Hematopoietic multipotent progenitor cell treated with erythropoietin and hydrocortisone succinate and interleukin-3 and kit ligand, for 6 days (in vitro differentiated cells): ENCODE measurements at places on chromosomes 12 and 14.
A peak's percentile ranks its signal among the peaks of the same experiment; 100 is the strongest.

- no peak for DNase-seq
These were observed 185.1 kb downstream of the ATXN7L3B start for GRCh38 chr12:74722709-74723108.

GRCh38 chr14:22781301-22781991 lies 15.0 kb downstream of the OXA1L start:
- no peak for DNase-seq

DNA sequence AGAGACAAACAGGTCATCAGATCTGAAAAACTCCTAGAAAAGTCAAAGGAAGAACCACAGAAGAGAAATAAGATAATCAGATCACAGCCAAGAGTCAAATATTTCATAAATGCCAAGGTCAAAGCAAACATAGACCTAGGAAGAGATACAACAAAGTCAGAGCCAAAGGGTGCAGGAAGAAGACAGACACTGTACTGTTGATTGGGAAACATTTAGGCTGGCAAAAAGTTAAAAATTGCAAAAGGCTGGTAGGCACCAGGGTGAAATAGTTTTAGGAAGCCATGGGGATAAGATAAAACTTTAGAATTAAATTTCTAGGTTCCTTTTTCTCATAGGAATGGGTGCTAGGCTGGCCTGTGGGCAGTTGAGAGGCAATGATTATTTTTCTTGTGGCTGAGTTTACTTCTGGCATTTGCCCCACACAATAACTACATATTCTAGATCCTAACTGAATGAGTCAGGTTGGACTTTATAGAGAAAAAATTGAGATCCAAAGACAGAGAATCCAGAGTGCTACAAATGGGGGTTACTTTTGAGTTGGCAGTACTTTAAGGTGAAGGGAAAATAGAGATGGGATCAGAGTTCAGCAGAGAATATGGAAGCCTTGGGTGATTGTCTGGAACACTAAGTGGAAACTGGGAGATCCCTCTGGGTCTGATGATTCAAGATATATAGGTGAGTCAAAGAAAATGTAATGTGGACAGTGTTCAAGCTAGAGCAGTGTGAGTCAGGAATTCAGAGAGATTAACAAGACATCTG lies 215.5 kb downstream of the C12orf50 start:
- no peak for DNase-seq

GRCh38 chr14:105499256-105500035 lies 8.4 kb downstream of the TEDC1 start:
- DNase-seq, result no peak

- no peak for DNase-seq
These were observed 430.3 kb downstream of the RAD51B start for GRCh38 chr14:68249661-68250451.

DNA sequence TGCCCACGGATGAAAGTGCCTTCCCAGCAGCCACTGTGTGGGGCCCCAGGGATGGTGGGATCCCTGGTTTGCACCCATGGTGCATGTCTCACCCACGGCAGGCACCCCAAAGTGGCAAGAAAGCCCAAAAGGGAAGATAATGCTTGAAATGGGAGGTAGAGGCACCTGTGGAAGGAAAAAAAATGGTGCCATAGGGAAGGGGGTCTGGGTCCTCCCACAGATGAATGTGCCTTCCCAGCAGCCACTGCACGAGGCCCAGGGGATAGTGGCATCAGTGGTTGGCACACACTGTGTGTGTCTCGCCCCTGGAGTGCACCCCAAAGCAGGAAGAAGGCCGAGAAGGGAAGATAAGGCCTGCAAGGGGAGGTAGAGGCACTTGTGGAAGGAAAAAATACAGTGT lies 264.2 kb downstream of the ALG10 start:
- no peak for DNase-seq

DNA sequence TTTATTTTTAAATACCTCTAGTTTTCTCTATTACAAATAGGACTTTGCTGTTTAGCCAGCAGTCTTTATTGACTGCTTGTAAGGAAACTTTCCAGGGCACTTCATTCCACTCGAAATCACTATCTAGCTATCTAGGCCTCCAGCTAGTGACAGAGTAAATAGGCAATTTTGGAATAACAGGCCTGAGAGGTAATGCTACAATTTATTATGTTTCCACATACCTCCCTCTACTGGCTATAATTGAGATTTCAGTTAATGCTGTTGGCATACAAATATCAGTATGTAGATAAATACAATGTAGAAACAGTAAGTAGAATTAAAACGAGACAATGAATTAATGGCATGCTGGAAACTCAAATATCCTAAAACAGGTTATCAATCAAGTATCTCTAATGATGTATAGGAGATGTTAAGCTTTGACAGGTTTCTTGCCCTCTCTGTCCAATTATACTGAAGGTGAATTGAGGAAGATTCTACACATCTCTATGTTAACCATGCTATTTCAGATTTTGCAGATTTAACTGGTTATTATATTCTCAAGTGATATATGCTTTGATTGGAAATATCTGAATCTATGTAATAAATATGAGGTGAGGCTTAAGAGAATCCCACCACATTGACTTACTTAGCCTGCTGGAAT lies 7.2 kb downstream of the DTD2 start:
- peak; percentile 81 for DNase-seq

- no peak for DNase-seq
These were observed 155.2 kb upstream of the AVPR1A start for GRCh38 chr12:63305901-63306875.

DNA sequence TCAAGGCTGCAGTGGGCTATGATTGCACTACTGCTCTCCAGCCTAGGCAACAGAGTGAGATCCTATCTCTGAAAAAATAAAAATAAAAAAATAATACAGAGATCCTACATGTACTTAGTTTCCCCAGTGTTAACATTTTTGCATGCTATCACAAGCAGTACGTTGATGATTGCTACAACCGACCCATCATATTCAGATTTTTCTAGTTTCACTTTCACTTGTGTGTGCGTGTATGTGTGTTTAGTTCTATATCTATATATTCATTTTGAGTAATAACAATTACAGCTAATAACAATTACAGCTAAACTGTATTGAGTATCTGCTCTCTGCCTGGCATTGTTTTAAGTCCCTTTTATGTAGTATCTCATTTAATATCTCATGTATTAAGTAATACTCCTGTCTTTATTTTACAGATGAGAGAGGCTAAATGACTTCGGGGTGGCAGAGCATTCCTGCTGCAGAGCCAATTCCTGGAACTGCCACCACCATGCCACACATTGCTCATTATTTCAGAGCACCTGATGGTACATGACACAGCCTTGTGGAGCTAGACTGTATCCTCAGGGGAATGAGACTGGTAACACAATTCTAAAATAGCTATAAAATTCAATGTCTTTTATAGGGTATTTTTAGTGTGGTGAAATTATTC lies 153.1 kb downstream of the BCAT1 start:
- DNase-seq, result peak; percentile 43

GRCh38 chr12:2194571-2194970 lies 141.8 kb downstream of the CACNA1C start:
- DNase-seq, result no peak

- no peak for DNase-seq
These were observed 156.1 kb downstream of the DIO2 start for GRCh38 chr14:80055226-80055625.

DNA sequence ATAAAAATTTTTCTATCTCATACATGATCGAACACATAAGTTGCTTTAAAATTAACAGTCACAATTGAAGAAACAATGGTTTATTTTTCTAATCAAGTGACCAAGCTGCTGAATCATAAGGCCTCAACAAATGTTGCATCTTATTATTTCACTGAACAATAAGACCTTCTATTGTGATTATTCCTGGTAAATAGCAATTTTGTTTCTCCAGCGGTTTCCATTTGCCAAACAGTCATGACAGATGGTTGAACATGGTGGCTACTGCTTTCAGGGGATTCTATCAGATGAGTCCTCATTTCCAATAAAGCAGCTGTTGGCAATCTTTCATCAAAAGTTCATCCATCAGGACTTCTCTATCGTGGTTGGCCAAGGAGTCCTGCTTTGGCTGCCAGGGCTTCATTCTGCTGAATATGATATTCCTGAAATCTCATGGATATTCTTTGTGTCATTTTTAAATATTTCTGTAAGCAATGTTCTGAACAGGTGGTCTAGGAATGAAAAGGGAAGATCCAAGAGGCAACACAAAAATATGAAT lies 13.0 kb downstream of the TOMM20L start:
- no peak for DNase-seq

- no peak for DNase-seq
These were observed 211.8 kb upstream of the AVPR1A start for GRCh38 chr12:63362791-63363190.

GRCh38 chr12:118637767-118638370 lies 261.5 kb downstream of the SUDS3 start:
- no peak for DNase-seq

GRCh38 chr12:46218322-46219095 lies 50.3 kb downstream of the SLC38A1 start:
- DNase-seq, result peak; percentile 20

- DNase-seq, result no peak
These were observed 156.7 kb upstream of the DIO3 start for GRCh38 chr14:101404426-101405170.

DNA sequence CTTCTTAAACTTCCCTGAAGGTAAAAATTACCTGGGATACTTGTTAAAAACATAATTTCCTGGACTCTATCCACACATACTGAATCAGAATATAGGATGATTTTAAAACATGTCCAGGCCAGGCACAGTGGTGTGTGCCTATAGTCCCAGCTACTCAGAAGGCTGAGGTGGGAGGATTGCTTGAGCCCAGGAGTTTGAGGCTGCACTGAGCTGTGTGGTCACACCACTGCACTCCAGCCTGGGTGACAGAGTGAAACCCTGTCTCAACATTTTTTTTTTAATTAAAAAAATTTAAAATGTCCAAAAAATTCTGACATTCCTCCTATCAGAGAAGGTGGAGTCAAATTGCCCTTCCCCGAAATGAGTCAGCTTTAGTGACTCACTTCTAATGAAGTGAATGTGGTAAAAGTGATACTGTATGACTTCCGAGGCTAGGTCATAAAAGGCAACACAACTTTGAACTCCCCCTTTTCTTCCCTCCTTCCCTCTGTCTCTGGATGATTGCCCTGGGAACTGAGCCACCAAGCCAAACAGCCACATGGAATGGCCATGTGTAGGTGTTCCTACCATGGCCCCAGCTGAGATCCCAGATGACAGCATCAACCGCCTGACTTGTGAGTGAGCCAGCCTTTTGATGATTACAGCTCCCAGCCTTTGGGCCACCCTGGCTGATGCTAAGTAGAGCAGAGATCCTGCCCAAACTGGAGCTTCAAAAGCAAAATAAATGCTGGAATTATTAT lies 36.3 kb downstream of the LIMA1 start:
- DNase-seq, result peak; percentile 75

GRCh38 chr12:132827763-132828703 lies 636 bp downstream of the GOLGA3 start:
- DNase-seq, result peak; percentile 67

- DNase-seq, result no peak
These were observed 18.1 kb downstream of the C12orf75 start for GRCh38 chr12:105348561-105348960.

- no peak for DNase-seq
These were observed 39.5 kb downstream of the TESPA1 start for GRCh38 chr12:54945082-54945481.

DNA sequence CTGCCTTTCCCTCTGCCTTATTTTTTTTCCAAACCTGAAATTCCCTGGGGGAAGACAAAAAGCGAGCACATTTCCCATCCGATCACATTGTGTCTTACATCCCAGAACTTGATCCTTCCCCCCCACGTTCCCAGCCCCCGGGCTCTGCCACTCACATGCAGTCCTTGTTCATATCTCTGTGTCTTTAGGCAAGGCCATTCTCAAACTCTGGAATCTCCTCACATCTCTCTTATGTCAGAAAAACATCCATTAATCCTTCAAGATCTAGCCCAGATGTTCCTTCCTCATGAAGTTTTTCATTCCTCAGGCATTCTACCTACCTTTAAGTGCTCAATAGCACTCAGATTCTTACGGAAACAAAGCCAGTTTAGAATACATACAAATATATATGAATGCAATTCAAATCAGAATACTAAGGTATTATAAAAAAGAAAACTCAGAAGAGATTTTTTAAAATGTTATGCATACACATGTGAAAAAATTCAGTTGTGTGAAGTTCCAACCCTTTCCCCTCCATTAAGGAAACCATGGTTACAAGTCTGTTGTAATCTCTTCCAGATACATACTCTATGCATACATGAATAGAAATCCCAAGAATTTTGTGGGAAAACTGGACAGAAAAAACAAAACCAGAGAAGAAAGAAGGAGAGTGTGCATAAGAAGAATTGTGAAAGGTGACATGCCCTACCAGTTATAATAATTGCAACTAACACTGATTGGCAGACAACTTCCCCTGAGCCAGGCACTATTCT lies 120.3 kb downstream of the SLC38A1 start:
- no peak for DNase-seq

DNA sequence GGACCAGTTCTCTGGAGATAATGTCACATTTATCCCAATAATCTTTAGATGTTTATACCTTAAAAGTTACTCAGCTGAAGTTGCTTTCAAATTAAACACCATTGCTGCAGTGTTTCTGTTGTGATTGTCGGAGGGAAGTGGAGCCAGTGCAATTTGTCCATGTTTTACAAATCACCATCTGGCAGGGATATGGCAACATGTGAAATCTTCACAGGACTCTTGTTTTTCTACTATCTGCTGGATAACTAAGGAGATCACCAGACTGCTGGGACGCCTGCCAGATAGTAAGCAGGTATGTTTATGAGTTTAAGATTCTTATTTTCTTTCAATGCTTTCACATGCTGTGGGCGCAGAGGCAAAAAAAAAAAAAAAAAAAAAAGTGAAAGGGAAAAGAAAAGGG lies 100.3 kb upstream of the SOX5 start:
- DNase-seq, result peak; percentile 24

DNA sequence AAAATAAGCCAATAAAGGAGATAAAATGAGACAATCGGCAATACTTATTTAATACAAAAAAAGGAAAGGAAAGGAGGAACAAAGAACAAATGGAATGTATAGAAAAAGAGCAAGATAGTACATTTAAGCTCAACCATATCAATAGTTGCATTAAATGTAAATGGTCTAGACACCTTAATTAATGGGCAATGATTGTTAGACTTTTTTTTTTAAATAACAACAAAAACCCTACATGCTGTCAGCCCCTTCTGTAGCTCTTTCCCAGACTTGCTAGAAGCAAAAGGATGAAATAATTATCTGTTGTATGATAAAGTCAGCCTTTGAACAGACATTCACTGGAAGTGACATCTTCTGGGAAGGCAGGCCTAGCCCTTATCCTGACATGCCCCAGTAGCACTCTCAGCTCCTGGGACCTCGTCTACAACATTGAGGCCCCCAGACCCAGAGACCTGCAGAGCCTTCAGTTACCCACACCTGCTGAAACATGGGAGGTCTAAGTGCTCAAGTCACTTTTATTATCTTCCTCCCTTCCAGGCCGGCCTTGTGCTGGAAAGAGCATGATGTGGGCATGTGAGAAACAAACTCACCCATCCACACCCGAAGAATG lies 13.4 kb downstream of the SIVA1 start:
- no peak for DNase-seq

DNA sequence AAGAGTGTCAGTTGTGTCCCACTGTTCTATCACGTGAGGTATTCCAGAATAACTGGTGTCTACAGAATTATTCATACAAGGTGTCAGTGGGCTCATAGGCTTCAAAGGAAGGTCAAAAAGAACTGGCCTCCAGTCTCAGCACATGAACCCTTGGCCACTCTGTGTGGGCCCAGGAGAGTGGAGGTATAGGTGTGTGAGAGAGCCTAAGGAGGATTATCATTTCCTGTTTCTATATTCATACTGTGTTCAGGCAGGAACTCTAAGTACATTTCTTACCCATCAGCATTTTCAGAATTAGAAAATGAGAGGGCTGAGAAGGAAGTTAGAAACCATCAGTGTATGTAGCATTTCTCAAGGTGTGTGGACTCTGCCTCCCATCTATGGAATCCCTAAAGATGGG lies 87.0 kb downstream of the BTG1 start:
- DNase-seq, result no peak
